ENCODE measurements at places on chromosomes 3 and 15. TPM values are rescaled to one million over a fixed set of nuclear protein-coding genes. Genes with fewer than 3 reads are reported as not detected.

- no peak overlapping the region for H3K27ac ChIP-seq
- no peaks in the 10 kb centered on the region for H3K4me1 ChIP-seq
- H3K4me3 ChIP-seq = no peak overlapping the region
Observed at GRCh38 chr3:160196511-160197104, 28.6 kb upstream of the C3orf80 start.

DNA sequence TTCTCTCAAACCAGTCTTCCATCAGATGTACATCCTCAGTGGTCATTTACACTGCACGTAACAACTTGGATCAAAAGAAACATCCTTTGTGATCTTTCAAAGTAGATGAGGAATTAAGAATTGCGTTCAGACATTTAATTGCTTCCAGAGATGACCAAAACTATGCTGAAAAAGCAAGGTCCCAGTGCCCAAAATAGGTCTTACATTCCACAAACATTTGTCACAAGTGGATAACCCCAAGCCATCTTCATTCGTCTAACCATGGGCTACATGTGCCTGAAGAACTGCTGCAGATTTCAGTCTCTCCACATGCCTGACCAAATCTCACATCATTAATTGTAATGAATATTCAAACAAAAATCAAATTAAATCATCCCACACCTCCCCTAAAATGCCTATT is 273.6 kb downstream of the SHOX2 start:
- no peak overlapping the region for H3K4me3 ChIP-seq
- H3K4me1 ChIP-seq = no peaks in the 10 kb centered on the region
- peaks cover 20% of the 10 kb centered on the region for H3K27me3 ChIP-seq
- H3K27ac ChIP-seq = no peak overlapping the region

GRCh38 chr15:96586901-96587300 is 256.4 kb downstream of the NR2F2 start:
- DNase-seq = no peak
- H3K36me3 ChIP-seq = no peaks in the 10 kb centered on the region
- H3K4me3 ChIP-seq = no peak overlapping the region
- H3K4me1 ChIP-seq = peaks cover 2% of the 10 kb centered on the region
- peaks cover 56% of the 10 kb centered on the region for H3K27me3 ChIP-seq

Gene NOP10
- 200 TPM for total RNA-seq

GRCh38 chr3:32577581-32578556 is 7.2 kb upstream of the DYNC1LI1 start:
- H3K36me3 ChIP-seq = no peaks in the 10 kb centered on the region
- H3K27ac ChIP-seq = peak overlapping the region; percentile 89
- peaks cover 50% of the 10 kb centered on the region for H3K4me1 ChIP-seq
- H3K4me3 ChIP-seq = peak overlapping the region; percentile 47

- no peaks in the 10 kb centered on the region for H3K36me3 ChIP-seq
- H3K4me1 ChIP-seq = peaks cover 10% of the 10 kb centered on the region
- H3K27me3 ChIP-seq = no peaks in the 10 kb centered on the region
- DNase-seq = no peak
Observed at GRCh38 chr3:28860307-28860706, 420.6 kb upstream of the RBMS3 start.

DNA sequence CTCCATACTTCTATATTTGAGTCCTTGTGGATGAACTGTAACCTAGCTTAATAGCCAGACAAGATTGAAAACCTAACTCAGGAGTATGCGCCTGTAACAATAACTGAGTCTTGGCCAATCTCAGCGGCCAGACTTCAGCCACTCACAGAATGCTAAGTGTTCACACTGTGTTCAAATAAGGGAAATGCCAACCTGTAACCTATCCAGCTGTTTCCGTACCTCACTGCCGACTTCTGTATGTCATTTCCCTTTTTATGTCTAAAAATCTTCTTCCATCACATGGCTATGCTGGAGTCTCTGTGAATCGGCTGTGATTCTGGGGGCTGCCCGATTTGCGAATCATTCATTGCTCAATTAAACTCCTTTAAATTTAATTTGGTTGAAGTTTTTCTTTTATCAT is 169.2 kb downstream of the NFKBIZ start:
- no peak for DNase-seq
- H3K36me3 ChIP-seq = no peaks in the 10 kb centered on the region
- no peak overlapping the region for H3K4me3 ChIP-seq
- H3K27me3 ChIP-seq = peaks cover 14% of the 10 kb centered on the region

- peak overlapping the region; percentile 42 for H3K4me3 ChIP-seq
- peak overlapping the region; percentile 94 for H3K27ac ChIP-seq
- no peaks in the 10 kb centered on the region for H3K36me3 ChIP-seq
- no peak for DNase-seq
Observed at GRCh38 chr3:157130467-157131251, 29.3 kb downstream of the CCNL1 start.

- no peaks in the 10 kb centered on the region for H3K27me3 ChIP-seq
- H3K4me1 ChIP-seq = peaks cover 56% of the 10 kb centered on the region
- DNase-seq = no peak
- H3K4me3 ChIP-seq = no peak overlapping the region
- no peaks in the 10 kb centered on the region for H3K36me3 ChIP-seq
Observed at GRCh38 chr3:52088445-52089367, 32.3 kb upstream of the DUSP7 start.

Gene GRIP2
- 0.18 TPM for total RNA-seq

Gene MORF4L1
- total RNA-seq = 466 TPM

Gene SPTBN5
- 3.0 TPM for total RNA-seq
